Placental pericyte (primary cell): ENCODE measurements at places on chromosomes 12 and 14. TPM values are rescaled to one million over a fixed set of nuclear protein-coding genes. Genes with fewer than 3 reads are reported as not detected.

TAS2R9 gene
- 0.14 TPM in 1 of 2 replicates, not detected in the other for total RNA-seq

PTPRB gene
- total RNA-seq: 2.2 and 5.0 TPM in 2 replicates

TDRD9 gene
- 0.86 and 1.3 TPM in 2 replicates for total RNA-seq

TAOK3 gene
- total RNA-seq: 43.5 and 50.4 TPM in 2 replicates

DLGAP5 gene
- 1.1 and 41.8 TPM in 2 replicates for total RNA-seq

SIX4 gene
- 6.3 and 16.6 TPM in 2 replicates for total RNA-seq

E2F7 gene
- 46.2 and 92.8 TPM in 2 replicates for total RNA-seq

TOX4 gene
- total RNA-seq: 32.6 and 43.1 TPM in 2 replicates

ZNF140 gene
- 14.2 and 17.2 TPM in 2 replicates for total RNA-seq

APOF gene
- total RNA-seq: not detected in 2 replicates

TC2N gene
- total RNA-seq: under 0.01 and 0.14 TPM in 2 replicates

C3AR1 gene
- 0.29 and 1.1 TPM in 2 replicates for total RNA-seq

RTL1 gene
- not detected in 2 replicates for total RNA-seq

OASL gene
- total RNA-seq: 0.86 and 0.88 TPM in 2 replicates

DBX2 gene
- not detected in 2 replicates for total RNA-seq

SERPINA4 gene
- not detected in 2 replicates for total RNA-seq

OVCH1 gene
- not detected in 2 replicates for total RNA-seq

DNAI7 gene
- total RNA-seq: 0.22 TPM in 1 of 2 replicates, not detected in the other

CACNA2D4 gene
- 0.22 and 2.3 TPM in 2 replicates for total RNA-seq

CSAD gene
- 3.5 and 5.9 TPM in 2 replicates for total RNA-seq

NGB gene
- not detected in 2 replicates for total RNA-seq

PROX2 gene
- total RNA-seq: not detected in 2 replicates
